Aorta (tissue), 5 donors: ENCODE measurements at places on chromosomes 3 and 15. TPM values are rescaled to one million over a fixed set of nuclear protein-coding genes. Genes with fewer than 3 reads are reported as not detected.

Gene RTP1
- polyA plus RNA-seq, result not detected

GRCh38 chr3:69161587-69162307 lies 39.4 kb upstream of the LMOD3 start:
- no peak for DNase-seq

DNA sequence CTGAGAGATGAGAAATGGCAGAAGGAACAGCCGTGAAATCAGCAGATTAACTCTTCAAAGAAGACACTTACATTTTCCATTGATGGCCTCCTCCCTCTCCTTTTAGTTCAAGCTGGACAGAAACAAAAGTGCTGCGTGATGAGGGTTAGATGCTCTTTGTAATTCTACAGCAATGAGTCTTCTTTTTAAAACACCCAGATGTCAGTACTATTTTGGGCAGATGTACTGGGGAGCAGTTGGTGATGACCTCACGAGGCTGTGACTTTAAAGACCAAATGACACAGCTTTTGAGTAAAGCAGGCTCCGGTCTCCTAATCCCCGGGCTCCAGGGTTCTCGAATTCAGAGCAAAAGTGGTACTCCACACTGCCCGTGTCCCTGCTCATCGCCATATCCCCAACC lies 198.2 kb downstream of the SLCO3A1 start:
- DNase-seq, result no peak

Gene COLQ
- polyA plus RNA-seq, result 1.8 TPM

DNA sequence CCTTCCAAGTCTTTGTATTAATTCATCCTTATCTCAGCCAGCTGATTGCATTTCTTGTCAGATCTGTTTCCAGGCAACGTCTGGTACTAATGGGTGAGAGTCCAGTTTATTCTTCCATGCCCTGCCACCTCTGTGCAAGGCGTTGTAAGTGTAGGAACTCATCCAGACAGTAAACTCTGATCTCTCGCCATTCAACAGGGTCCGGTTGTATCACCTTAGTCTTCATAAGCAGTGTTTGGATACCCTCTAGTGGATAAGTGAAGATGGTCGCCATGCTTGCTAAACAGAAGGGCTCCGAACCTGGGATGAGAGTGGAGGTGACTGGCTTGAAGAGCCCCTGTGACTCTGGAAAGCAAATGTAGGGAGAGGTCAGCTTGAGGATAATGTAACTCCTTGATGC lies 51.6 kb upstream of the CMTM7 start:
- no peak for DNase-seq

DNA sequence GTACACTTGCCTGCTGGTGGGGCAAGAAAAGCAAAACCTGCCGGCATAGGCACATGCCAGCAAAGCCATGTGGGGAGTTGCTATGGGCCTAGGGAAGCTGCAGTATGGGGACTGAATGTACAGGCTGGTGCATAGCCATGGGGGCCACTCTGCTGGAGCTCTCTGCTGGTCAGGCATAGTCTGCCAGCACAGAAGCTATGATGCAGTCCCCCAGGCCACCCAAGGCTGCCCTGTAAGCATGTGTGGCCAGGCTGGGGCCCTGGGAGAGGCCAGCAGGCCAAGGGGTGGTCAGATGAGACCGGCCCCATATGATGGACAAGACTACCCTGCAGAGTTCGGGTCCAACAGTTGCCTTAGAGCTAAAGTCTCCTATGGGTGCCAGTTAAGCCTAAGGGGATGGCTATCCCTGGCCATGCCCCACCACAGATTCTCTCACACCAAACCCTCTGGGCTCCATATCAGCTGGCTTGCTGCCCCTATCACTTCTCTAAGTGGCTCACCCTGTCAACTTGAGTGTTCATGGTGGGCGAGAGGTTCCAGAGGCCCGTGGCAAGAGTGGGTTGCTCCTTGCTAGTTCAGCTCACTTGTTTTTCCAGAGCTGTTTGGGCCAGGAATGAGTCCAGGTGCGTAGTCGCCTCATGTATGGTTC lies 41.8 kb downstream of the CEP63 start:
- DNase-seq, result no peak

GRCh38 chr3:192710366-192710765 lies 17.0 kb downstream of the FGF12 start:
- DNase-seq, result no peak

DNA sequence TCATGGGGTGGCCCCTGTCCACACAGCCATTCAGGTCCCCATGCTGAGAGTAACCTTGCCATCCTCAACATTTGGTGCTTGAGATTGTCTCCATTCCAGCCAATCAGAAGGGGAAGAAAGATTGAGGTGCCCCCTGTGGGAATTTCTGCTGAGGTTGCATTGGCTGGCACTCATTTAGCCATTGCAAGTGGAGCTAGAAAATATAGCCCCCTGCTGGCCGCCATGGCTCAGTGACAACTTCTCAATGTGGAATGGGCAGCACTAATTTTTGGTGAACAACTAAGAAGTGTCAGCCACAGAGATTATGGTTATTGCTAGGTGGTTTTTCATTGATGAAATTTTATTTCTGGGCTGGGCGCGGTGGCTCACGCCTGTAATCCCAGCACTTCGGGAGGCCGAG lies 22.0 kb downstream of the COL6A6 start:
- peak; percentile 41 for DNase-seq

GRCh38 chr3:12643724-12644123 lies 20.2 kb downstream of the RAF1 start:
- DNase-seq, result no peak

- DNase-seq, result no peak
Observed at GRCh38 chr3:98563661-98564281, 29.6 kb downstream of the CPOX start.

GRCh38 chr15:49152552-49153312 lies 2.7 kb downstream of the COPS2 start:
- DNase-seq, result no peak

DNA sequence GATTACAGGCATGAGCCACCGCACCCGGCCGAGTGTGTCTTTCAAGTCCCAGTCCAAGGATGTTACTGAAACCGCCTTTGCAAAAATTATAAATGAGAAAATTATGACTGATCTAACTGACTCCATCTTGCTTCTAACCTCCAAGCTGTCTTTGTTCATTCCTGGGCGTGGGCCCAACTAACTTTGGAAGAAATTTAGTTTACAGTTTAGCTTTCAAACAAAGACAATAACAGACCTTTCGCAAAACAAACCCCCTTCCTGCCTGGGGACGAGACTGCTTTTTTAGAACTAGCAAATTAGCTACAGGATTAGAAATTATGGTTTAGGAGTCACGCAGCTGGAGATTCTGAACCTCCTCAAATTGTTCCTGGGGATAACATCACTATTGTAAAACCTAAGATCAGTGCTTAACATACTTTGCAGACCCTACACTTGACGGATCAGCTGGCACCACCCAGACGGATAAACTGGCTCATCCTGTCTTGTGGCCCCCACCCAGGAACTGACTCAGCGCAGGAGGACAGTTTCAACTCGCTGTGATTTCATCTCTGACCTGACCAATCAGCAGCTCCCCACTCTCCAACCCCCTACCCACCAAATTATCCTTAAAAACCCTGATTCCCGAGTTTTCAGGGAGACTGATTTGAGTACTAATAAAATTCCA lies 23.8 kb downstream of the NANOGP8 start:
- no peak for DNase-seq

- DNase-seq, result no peak
Observed at GRCh38 chr3:136939489-136939888, 18.3 kb upstream of the IL20RB start.

- no peak for DNase-seq
Observed at GRCh38 chr15:62989366-62990055, 53.0 kb upstream of the TPM1 start.

Gene CRYGS
- 24.8 TPM for polyA plus RNA-seq

- no peak for DNase-seq
Observed at GRCh38 chr15:64429448-64429847, 30.9 kb upstream of the ZNF609 start.

- peak; percentile 67 for DNase-seq
Observed at GRCh38 chr3:195859061-195859845, 47.5 kb upstream of the MUC4 start.

GRCh38 chr15:49464522-49464921 lies 41.5 kb downstream of the FGF7 start:
- DNase-seq, result no peak

- no peak for DNase-seq
Observed at GRCh38 chr3:61300006-61300380, 48.7 kb upstream of the FHIT start.

DNA sequence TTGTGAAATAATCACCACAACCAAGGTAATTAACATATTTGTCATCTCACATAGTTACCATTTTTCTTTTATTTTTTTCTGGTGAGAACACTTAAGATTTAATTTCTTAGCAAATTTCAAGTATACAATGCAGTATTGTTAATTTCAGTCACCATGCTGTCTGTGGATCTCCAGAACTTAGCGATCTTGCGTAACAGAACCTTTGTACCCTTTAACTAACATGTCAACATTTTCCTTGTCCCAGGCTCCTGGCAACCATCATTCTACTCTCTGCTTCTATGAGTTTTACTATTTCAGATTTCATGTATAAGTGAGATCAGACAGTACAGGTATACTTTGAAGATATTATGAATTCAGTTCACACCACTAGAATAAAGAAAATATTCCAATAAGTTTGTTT lies 154.4 kb downstream of the KCNAB1 start:
- DNase-seq, result no peak

Gene TM4SF4
- 0.20 TPM for polyA plus RNA-seq

Gene PRC1
- polyA plus RNA-seq, result 6.0 TPM

Gene TBC1D23
- 22.5 TPM for polyA plus RNA-seq

Gene GPR176
- polyA plus RNA-seq, result 18.2 TPM
